CD4-positive, alpha-beta memory T cell (primary cell): ENCODE measurements at places on chromosomes 5 and 9. TPM values are rescaled to one million over a fixed set of nuclear protein-coding genes. Genes with fewer than 3 reads are reported as not detected.

The CDX1 gene
- not detected for total RNA-seq

The PITX1 gene
- total RNA-seq, result not detected

The IL13 gene
- not detected for total RNA-seq

The MARCOL gene
- total RNA-seq, result not detected

The TMEM171 gene
- total RNA-seq, result 0.36 TPM

GRCh38 chr9:68685770-68686169 is 19.3 kb upstream of the PIP5K1B start:
- H3K4me1 ChIP-seq, result no peaks in the 10 kb centered on the region
- no peak for DNase-seq
- H3K27me3 ChIP-seq, result no peaks in the 10 kb centered on the region

GRCh38 chr9:94657021-94657725 is 17.9 kb upstream of the FBP1 start:
- no peak overlapping the region for H3K27ac ChIP-seq
- H3K4me3 ChIP-seq, result no peak overlapping the region
- no peak for DNase-seq
- peaks cover 13% of the 10 kb centered on the region for H3K4me1 ChIP-seq
- no peaks in the 10 kb centered on the region for H3K27me3 ChIP-seq

DNA sequence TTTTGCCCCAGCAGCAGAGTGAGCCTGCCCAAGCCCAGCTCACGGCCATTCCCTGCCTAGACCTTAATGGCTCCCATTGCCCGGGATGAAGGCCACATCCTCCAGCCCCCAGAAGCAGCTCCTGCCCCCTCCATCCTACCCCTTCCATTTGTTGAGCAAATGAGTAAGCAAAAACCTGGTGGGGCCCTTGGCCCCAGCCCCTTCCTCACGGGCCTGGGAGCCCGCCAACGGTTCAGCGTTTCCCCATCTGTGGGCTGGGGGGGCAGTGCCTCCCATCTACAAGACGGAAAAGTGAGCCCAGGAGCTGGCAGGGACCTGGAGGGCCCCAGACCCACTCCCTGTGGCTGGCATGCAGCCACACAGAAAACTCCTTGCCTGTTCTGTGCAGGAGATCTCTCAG is 4.4 kb downstream of the CCDC187 start:
- no peak overlapping the region for H3K27ac ChIP-seq
- no peaks in the 10 kb centered on the region for H3K27me3 ChIP-seq
- no peaks in the 10 kb centered on the region for H3K4me1 ChIP-seq
- no peaks in the 10 kb centered on the region for H3K36me3 ChIP-seq
- no peak for DNase-seq
- H3K4me3 ChIP-seq, result no peak overlapping the region

GRCh38 chr9:7656636-7657035 is 142.9 kb downstream of the DMAC1 start:
- H3K4me1 ChIP-seq, result no peaks in the 10 kb centered on the region
- H3K4me3 ChIP-seq, result no peak overlapping the region
- no peaks in the 10 kb centered on the region for H3K27me3 ChIP-seq
- no peaks in the 10 kb centered on the region for H3K36me3 ChIP-seq
- H3K27ac ChIP-seq, result no peak overlapping the region
- no peak for DNase-seq

DNA sequence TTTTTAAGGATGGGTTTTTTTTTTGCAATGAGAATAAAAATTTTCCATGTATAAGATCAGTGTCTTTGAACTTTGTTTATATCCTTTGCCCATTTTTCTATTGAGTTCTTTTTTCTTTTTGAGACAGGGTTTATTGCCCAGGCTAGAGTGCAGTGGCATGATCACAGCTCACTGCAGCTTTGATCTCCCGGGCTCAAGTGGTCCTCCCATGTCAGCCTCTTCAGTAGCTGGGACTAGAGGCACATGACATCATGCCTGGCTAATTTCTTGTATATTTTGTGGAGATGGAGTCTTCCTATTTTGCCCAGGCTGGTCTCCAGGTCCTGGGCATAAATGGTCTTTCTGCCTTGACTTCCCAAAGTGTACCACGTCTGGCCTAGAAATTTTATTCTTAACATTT is 21.2 kb downstream of the GPBP1 start:
- no peak for DNase-seq
- H3K4me1 ChIP-seq, result peaks cover 80% of the 10 kb centered on the region
- H3K36me3 ChIP-seq, result peaks cover 3% of the 10 kb centered on the region
- H3K4me3 ChIP-seq, result no peak overlapping the region

- no peak overlapping the region for H3K4me3 ChIP-seq
- no peak for DNase-seq
- H3K4me1 ChIP-seq, result peaks cover 3% of the 10 kb centered on the region
- H3K27me3 ChIP-seq, result no peaks in the 10 kb centered on the region
- H3K36me3 ChIP-seq, result no peaks in the 10 kb centered on the region
- H3K27ac ChIP-seq, result no peak overlapping the region
These were observed 61.6 kb upstream of the SPRY4 start for GRCh38 chr5:142386137-142387023.

DNA sequence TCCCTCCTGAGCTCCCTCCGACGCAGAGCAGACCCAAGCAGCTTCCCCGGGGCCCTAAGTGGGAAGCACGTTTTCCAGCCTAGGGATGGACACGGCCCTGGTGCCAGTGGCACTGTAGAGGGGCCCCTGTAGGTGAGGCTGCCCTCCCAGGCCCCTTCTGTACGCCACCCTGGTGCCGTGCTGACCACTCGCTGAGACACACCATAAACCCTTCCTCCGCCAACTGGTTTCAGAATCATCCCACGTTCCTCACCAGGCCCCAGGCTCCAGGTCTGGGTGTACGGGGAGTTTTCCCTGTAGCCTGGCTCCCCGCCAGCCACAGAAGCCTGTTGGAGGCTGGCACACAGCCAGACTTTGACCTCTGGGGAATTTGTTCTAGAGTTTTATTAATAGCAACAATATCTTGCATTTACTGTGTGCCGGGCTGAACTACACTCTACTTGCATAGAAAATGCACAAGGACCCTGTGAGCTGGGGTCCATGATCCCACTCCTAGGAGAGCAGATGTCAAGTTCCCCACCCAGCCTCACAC is 18.2 kb upstream of the WDR38 start:
- no peaks in the 10 kb centered on the region for H3K4me1 ChIP-seq
- no peak for DNase-seq
- H3K27me3 ChIP-seq, result peaks cover 4% of the 10 kb centered on the region
- no peak overlapping the region for H3K27ac ChIP-seq

GRCh38 chr5:74072646-74073045 is 446.6 kb downstream of the ARHGEF28 start:
- no peak overlapping the region for H3K27ac ChIP-seq
- H3K36me3 ChIP-seq, result no peaks in the 10 kb centered on the region
- H3K4me1 ChIP-seq, result no peaks in the 10 kb centered on the region
- no peak overlapping the region for H3K4me3 ChIP-seq
- H3K27me3 ChIP-seq, result no peaks in the 10 kb centered on the region
- no peak for DNase-seq
